ENCODE measurements at places on chromosomes 12 and 14.

GRCh38 chr12:75488553-75488952 is 8.0 kb downstream of the GLIPR1 start:
- peak; percentile 24 for DNase-seq

- DNase-seq: no peak
Measured at GRCh38 chr12:11568155-11568761, 81.2 kb upstream of the ETV6 start.

DNA sequence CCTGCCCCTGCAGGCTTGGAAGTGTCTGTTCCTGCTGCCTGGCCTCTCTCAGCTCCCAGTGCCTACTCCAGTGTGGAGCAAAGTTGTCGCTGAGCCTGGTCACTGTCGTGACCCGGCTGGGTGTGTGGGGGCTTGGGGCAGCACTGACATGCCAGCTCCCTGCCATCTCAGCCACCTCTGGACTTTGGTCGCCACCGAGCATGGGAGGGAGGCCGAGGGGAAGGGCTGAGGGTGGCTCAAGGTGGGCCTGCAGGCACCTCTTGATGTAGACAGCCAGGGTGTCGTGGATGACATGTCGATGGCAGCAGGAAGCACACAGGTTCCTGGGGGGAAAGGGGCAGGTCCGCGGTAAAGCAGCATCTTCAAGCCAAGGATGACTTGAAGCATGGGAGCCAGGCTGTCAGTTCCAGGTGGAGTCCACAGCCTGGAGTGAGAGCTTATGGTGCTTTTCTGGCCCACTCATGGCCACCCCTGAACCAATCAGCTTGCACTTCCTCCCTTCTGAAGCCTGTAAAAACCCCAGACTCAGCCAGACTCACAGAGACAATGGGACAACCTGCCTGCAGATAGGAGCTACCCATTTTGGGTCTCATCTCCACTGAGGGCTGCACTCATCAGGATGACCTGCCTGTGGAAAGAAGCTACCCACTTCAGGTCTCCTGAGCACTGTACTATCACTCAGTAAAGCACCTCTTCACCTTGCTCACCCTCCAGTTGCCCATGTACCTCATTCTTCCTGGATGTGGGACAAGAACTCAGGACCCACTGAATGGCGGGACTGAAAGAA is 210.1 kb downstream of the MON2 start:
- DNase-seq: no peak

GRCh38 chr14:103418481-103418818 is 33.2 kb downstream of the MARK3 start:
- DNase-seq: no peak

All from CD4-positive, alpha-beta T cell treated with Interleukin-2 at 100 ng/mL for 4 hours (primary cell).